ENCODE measurements at places on chromosomes 4 and X.

GRCh38 chr4:915595-915994 lies 16.5 kb downstream of the GAK start:
- no peak for DNase-seq

GRCh38 chr4:147707892-147708672 lies 23.8 kb upstream of the ARHGAP10 start:
- no peak for DNase-seq

- DNase-seq, result no peak
Observed at GRCh38 chrX:119156241-119156640, 28.6 kb upstream of the KIAA1210 start.

DNA sequence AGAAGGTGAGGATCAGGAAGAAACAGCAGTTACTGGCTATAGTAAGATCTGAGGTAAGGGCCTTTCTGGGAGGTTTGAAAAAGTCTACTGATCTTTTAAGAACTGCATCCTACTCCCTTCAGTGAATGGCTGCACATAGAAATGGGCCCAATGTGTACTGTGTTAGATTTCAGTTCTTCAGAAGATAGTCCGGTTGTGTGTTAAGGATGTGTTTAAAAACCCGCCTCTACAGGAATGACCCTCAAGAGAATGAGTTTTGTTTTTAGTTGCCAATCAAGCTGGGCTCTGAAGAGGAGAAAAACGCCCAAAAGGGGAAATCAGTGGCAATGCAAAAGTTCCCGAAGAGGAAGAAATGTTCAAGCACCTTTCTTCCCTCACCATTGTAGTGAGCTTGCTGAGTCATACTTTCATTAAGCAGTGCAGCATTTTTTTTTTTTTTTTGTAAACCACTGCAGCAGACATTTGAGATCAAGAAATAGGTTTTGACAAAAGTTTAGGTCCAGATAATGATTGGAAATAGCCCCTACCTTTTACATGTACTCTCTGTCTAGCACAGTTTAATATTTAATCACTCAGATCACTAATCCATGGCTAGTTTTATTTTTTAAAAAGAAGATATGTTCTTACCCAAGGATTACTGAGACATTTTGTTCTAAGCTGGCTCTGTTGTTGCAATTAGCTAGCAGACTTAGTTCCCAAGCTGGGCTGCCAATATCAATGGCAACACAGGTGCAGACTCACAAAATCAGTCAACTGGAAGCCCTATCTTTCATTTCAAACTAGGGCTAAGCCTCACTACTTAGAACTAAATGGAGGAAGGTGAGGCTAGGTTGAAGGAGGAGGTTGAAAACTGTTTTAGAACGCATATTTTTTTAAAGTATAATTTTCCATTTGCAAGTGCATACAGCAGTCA lies 7.0 kb upstream of the TRPC5OS start:
- DNase-seq, result no peak

DNA sequence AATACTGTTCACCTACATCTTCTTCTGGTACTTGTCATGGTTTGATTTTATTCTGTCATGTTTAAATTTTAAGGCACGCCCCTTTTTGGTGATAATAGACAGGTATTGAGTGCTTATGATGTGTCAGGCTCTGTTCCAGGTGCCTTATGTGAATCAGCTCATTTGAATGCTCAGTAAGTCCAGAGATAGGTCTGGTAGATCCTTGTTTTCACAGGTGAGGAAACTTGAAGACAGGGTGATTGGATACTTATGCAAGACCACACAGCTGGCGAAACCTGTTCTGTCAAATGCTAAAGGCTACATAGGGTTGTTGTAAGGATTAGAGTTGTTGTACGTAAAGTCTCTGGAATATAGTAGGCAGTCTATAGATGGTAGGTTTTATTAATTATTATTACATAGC lies 9.6 kb upstream of the SLC25A14 start:
- DNase-seq, result no peak

GRCh38 chrX:53595266-53595810 lies 91.2 kb downstream of the HUWE1 start:
- no peak for DNase-seq

DNA sequence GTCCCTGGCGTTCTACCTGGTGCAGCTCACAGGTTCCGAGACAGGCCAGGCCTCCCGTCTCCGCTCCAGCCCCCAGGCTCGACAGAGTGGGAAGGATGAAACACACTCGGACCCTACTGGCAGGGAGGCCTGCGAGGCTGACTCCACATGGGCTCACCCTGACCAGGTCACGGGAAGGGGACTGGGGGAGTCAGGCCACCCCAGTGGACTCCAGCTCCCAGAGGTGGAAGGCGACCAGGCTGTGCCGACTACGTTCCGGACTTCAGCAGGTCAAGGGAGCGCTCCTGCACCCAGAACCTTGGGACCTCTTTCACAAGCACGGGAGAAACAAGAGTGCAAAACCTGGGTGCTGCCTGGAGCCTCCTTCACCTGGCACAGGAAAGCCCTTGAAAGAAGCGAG lies 4.6 kb upstream of the IRAK1 start:
- no peak for DNase-seq

DNA sequence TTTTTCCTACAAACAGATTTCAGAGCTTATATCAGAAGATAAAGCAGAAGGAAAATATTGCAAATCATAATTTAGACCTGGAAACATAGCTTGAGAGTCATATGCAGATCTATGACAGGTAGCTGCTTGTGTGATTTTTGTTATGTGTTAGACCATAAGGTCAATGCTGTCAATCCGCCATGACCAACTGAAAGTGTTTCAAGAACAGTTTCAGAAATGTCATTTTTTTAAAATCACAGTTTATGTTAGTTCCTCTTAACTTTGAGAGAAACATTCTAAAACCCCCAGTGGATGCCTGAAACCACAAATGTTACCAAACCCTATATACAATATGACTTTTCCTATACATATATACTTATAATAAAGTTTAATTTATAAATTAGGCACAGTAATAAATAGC lies 391.3 kb upstream of the FAM241A start:
- no peak for DNase-seq

Data from right renal pelvis (tissue), 4 donors.